NCI-H1048 (cell line): ENCODE measurements at places on chromosomes 11 and 22.

DNA sequence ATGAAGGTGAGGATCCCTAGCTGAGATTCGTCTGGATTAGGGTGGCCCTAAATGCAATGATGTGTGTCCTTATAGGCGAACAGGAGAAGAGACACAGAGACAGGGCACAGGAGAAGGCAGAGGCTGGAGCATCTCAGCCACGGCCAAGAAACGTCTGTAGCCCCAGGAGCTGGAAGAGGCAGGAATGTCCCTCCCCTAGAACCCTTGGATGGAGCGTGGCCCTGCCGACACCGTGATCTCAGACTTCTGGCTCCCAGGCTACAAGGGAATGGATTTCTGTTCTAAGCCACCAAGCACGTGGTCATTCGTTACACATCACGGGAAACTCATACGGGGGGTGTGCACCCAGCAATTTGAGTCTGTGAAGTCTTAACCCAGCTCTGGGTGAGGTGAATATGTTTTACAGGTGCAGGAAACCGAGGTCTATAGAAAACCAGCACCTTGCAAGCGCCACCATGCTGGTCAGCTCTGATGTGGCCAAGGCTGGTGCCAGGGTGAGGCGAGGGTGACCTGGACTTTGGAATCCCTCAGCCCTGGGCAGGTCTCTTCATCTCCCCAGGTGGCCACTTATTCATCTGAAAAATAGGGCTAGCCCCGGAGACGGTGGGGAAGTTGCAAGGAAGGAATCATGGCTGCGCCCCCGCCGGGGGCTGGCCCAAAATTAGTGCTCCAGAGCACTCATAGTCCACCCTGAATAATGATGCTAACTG lies 89.5 kb upstream of the FGF3 start:
- no peak for DNase-seq

- DNase-seq: no peak
These were observed 1.7 kb downstream of the HPX start for GRCh38 chr11:6438979-6439571.

DNA sequence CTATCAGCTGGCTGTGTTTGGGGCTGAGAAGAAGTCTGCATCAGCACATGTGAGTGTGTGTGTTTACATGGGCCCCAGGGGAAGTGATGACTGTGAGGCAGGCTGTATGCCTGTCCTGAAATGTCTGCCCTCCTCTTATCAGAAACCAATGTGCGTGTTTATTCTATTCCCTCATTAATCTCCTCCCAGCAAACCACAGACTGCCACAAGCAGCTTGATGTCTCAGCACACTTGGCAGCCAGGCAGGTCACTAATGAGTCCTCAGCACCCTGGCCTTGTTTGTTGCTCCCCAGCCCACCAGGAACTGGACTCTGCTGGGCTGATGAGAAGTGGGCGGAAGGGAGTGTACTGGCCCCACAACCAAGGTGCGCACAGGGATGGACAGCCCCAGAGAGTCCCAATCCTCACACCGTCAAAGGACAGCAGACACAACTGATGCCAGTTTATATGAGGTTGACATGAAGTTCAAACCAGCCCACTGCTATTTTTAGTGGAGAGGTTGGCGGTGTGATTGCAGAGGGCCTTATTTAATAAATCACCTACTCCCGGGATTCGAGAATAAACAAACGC lies 225.8 kb downstream of the ETS1 start:
- DNase-seq: no peak

DNA sequence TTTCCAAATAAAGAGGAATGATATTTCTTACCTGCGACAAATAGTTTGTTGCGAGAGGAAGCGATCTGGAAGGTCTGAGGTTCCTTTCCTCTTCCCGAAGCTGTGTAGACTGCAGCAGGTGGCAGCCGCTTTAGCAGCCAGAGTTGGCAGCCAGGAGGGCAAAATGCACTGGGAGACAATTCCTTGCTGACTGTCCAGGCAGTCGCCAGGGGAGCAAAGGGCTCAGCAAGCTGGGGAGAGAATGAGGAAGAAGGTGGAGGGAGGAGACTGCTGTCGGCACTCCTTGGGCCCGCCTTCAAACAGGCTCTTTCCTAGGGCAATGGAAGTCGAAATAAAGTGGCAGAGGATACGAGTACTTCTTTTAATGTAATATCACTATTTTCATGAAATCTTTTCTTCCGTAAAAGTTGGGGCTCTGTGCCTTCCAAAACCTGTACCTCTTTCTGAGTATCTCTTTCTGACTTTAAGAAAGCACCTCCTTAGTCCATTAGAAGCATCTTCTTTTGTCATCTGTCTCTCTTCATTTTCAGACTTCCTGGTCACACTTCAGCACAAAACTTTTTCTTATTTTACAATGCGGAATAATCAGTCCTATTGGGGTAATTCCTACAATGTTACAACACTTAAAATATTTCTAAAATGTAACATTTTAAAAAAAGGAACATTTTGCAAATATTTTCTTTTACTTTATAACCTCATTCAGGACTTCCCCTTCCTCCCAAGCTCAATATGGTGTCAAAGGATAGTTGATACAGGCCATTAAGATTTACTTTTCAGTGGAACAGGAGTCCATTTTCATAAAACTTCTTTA lies at the start of gene IL18:
Gene IL18, minus strand, starts transcription at position 220 of the 811 bp plus-strand sequence. CDS start 9,041 bp downstream, outside the sequence.
- no peak for DNase-seq

GRCh38 chr22:41603873-41604332 lies 14.3 kb upstream of the PMM1 start:
- no peak for DNase-seq
